NCI-H1694 treated with DMSO at 0.1 percent for 48 hours (cell line): ENCODE measurements at places on chromosomes 3 and 15.
A peak's percentile ranks its signal among the peaks of the same experiment; 100 is the strongest.

DNA sequence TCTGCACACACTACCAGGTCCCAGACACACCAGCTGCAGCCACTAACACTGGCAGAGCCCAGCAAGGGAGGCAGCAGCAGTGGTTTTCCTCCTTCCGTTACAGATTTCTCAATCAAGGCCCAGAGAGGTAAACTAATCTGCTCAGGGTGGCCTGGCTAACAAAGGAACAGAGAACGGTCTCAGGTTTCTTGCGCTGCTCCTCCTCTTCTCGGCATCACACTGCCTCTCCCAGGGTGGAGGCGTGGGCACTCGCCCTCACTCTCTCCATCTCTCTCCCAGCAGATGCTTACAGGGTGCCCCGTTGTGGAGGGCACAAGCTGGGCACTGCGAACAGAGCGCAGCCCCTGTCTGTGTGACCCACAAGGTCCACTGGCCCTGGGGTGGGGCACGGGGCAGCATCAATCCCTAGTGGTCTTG is 228.7 kb downstream of the VPS13C start:
- DNase-seq: no peak

DNA sequence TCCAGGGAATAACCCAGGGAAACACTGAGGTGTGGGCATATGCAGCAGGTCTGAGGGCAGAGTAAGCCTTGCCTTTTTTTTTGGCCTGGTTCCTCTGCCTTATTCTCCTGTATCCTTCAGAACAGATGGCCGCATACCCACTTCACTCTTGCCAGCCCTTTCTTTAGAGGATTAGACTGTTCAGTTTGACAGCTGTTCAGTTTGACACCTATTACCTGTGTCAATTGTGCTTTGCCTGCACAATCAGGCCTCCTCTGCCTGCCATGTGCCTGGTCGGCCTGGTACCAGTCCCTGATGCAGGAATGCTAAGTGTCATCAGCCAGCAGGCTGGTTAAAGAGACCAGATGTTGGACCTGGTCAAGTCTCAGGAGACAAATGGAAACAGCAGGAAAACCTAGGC is 22.3 kb downstream of the TM6SF1 start:
- no peak for DNase-seq

DNA sequence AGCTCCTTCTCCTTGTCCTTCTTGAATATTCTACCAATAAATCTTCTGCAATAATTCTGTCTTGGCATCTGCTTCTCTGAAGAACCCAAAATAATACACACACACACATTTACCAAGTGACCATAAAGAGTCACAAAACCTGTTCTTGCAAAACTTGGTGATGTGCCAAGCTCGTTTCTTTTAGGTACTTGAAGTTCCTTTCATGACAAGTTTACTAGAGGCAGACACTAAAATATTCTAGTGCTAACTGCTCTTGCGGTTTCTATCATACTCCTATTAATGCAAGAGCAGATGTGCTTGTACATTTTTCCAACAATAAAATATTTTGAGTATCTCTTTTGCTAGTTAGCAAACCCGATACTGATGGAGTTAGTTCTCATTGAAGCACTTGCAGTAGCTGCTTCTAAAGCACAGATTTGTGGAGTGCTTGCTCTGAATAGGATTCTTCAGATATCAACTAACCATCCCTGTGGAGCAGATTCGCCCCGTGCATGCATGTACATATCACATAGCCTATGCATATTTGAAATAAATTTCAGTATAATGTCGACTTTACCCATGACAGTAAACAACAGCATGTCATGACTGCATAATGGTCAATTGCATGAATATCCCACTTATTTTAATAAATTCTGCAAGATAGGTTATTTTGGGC is 23.2 kb downstream of the HHLA2 start:
- no peak for DNase-seq

GRCh38 chr15:46502667-46503066 is 867.8 kb downstream of the SQOR start:
- DNase-seq: no peak

- DNase-seq: no peak
Measured at GRCh38 chr3:187085021-187085666, 54.2 kb downstream of the RPL39L start.

DNA sequence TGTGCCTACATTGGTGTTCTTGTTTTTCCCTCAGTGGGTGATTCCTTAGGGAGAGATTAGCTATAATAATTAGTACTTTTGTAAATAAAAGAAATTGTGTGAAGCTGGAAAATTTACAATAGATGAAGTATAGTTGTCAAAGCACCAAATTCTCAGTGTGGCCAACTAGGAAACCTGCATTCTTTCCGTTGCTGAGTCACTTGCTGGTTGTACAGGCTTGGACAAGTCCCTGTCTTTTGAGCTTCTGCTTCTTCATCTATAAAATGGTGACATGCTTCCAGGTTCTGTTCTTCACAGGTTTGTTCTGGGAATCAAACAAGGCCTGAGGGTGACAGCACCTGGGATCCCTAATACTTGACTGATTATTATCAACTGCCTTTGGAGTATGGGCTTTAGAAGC is 184.1 kb upstream of the HES1 start:
- no peak for DNase-seq

DNA sequence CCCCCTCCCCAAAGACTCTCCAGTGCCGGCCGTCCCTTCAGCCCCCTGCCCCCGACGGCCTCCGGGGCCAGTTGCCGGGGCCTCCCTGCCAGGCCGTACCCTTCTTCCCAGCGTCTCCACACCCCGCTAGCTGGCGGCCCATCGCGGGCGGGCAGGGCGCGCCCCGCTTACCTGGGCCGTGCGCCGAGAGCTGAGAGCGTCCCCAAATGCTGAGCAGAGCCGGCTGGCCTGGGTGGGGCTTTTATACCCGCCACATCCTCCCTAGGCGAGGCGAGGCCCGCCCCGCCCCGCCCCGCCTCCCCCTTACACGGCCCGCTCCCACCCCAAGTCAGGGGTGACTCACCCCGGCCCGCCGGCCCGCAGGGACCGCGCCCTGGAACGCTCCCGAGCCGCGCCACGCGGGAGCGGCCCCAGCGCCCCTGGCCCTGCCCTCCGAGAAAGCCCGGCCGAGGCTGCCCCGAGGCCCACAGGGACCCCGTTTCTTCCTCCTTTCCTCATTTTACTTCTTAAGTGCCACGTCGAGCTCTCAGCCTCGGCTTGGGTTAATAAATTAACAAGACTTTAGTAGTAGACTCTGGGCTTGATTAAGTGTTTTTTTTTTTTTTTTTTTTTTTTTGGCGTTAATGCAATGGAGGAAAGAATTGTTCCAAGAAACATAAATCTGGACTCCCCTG is at the start of gene ANXA2:
ANXA2 (minus strand) TSS at position 215 of the 674 bp plus-strand sequence. CDS start 11,911 bp downstream, outside the sequence.
- DNase-seq: peak; percentile 8

GRCh38 chr3:58288011-58288728 is 17.9 kb upstream of the RPP14 start:
- DNase-seq: no peak

GRCh38 chr15:60964527-60964926 is 264.6 kb downstream of the RORA start:
- DNase-seq: no peak

GRCh38 chr3:184636741-184637316 is 75.0 kb downstream of the MAGEF1 start:
- DNase-seq: no peak
